EL (cell line): ENCODE measurements at places on chromosomes 6 and 20.

GRCh38 chr6:26183581-26184366 is 96.5 kb downstream of the HFE start:
- peak; percentile 93 for DNase-seq

- no peak for DNase-seq
These were observed 327.3 kb downstream of the RIMS1 start for GRCh38 chr6:72213654-72214053.

DNA sequence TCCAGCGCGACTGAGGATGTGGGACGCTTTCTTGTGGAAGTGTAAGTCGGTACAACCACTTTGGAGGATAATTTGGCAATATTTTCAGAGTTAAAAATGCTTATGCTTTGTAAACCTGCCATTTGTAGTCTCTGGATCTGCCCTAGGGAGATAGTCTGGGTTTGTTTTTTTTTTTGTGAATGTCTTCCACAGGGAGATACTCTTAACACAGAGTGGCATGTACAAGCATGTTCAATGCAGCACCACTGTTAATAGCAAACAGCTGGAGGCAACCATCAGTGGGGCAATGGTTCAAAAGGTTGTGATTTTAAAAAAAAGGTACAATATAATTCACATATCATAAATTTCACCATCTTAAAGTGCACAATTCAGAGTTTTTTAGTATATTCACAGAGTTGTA is 22.4 kb downstream of the SLC9A8 start:
- no peak for DNase-seq

DNA sequence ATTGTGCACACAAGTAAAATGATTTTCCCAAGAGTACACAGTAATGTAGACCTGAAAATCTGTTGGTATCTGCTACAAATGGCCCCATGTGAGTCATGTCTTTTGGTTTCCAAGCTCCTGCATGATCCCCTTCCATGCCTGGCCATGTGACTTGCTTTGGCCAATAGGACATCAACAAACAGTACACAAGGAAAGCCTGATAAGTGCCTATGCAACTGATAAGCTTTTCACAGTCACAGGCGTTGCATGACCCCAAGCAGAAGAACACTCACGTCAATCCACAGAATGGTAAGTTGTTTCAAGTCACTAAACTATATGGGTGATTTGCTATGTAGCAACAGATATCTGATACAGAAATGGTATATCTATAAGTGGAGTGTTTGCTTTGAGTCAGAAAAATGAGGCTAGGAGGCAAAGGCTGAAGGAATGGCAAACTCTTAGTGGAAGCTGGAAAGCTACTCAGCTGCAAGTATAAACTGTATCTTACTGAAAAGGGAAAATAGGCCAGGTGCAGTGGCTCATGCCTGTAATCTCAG is 160.1 kb upstream of the BEND3 start:
- peak; percentile 16 for DNase-seq

DNA sequence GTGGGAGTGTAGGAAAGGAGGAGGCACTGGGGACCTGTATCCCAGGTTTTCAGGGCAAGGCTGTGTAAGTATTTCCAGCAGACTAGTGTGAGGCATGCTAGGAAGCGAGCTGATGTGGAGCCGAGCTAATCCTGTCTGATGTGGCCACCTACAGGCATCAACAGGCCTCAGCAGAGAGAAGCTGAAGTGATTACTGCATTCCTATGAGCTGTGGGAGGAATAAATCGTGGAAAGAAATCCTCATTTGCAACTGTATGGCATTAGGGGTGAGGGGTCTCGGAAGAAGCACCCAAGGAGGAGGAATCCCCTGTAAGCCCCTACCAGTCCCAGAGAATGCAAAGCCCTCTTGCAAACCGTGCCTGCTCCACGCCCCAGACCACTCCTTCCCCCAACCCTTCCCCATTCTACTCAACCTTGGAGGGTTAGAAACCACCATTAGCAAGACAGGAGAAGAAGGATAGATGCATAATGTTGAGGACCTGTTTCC is 41.6 kb downstream of the C6orf15 start:
- DNase-seq = peak; percentile 72

GRCh38 chr20:51486197-51487005 is 56.1 kb downstream of the NFATC2 start:
- no peak for DNase-seq

DNA sequence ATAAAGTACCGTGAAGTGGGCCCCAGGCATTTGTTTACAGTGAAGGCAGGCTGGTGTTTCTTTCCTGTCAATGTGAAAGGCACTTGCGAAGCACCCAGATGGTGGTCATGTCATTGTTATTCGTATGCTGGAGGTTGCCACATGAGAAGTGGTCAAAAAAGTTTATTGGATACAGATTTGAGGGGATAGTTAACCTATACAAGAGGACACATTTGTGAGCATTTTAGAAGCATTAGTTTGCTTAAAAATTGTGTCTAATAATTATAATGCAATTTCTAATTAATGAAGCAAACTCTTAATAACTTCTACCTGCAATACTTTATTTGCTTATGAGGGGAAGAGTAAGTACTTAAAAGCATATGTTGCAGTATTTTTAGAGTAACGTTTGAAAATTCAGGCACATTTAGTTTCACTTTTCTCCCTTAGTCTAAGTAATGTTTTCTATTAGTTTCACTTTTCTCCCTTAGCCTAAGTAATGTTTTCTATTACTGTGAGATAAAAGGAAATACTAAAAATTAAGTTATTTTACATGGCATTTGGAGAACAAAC is 120.7 kb upstream of the CLDN20 start:
- peak; percentile 47 for DNase-seq

DNA sequence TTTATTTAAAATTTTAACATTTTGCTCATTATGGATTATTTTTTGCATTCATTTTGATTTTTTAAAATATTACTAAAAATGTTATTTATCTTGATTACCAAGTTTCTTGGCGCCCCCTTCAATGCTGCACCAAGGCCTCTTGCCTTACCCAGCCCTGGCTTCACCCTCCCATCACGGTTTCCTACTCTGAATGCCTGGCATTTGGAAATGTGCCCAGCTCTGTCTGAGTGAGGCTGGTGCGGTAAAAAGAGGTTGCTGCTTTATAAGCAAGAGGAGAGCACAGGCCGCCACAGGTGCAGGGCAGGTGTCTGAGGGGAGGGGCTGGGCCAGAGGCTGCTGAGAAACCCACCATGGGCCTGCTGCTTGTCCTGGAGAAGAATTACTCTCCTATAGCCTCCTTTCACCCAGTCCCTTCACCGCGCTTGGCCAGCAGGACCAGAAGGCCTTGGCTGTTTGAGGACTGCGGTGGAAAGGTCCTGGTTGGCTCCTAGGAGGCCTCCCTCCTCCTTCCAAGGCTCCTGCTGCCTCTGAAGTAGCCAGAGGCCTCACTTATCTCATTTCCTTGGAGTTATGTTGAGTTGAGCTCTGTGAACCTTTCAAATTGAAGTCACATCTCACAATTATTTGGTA is 62.6 kb downstream of the BANF2 start:
- no peak for DNase-seq

GRCh38 chr20:25535762-25536161 is 49.6 kb downstream of the NINL start:
- no peak for DNase-seq

GRCh38 chr6:11769811-11770545 is 8.6 kb downstream of the ADTRP start:
- no peak for DNase-seq

DNA sequence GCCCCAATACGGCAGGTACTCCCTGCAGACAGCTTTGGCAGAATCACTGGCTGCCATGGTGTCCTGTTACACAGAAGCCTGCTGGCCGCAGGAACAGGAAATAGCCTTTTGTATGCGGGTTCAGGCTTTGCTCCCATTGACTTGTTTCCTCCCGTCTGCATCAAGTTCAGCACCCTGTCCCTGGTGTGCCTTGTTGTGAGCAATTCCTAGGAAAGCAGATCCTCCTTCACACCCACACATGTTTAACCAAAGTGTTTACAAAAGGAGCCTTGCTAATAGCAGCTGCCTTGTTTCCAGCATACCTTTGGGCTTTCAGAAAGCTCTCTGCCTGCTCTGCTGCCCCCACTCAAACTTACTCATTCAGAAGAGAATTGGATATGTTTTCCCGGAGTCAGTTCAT is 127.2 kb upstream of the SUPT3H start:
- DNase-seq = peak; percentile 78

- DNase-seq = no peak
These were observed 80.2 kb downstream of the PLG start for GRCh38 chr6:160782228-160782627.

GRCh38 chr6:166852451-166852975 is 103.8 kb downstream of the RNASET2 start:
- no peak for DNase-seq

DNA sequence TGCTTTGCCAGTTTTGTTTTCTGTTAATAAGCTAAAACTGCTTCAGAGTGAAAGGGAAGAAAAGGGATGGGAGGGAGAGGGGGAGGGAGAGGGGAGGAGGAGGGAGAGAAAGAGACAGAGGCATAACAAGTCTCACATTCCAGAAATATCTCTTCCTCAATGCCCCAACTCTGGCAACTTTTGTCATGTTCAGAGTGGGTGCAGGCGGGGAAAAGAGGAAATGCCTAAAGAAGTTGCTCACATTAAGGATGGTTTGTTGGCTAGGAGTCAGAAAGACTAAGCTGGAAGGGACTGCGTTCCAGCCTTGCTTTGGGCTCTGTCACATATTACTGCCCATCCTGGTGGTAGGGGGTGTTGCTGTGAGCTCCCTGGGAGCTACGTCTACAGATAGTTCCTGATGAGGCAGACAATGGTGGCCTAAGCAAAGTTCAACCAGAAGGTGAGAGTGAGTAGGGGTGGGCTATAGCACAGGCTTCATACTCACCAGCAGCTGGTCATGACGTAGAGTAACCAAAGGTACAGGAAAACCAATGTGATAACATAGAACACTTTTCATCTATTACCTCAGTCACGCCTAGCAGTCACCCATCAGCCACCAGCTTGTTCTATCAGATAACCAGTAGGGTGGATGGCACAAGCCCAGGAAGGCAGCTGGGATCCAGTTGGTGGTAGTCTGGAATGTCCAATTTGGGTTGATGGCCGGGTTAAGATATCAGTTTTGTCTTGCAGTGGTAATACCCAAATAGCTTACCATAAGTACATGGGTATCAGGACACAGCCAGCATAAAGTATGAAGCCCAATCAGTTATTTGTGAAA is 2.1 kb downstream of the TSPYL4 start:
- DNase-seq = peak; percentile 94

- no peak for DNase-seq
These were observed 295.8 kb downstream of the EPHA7 start for GRCh38 chr6:93123585-93123984.

DNA sequence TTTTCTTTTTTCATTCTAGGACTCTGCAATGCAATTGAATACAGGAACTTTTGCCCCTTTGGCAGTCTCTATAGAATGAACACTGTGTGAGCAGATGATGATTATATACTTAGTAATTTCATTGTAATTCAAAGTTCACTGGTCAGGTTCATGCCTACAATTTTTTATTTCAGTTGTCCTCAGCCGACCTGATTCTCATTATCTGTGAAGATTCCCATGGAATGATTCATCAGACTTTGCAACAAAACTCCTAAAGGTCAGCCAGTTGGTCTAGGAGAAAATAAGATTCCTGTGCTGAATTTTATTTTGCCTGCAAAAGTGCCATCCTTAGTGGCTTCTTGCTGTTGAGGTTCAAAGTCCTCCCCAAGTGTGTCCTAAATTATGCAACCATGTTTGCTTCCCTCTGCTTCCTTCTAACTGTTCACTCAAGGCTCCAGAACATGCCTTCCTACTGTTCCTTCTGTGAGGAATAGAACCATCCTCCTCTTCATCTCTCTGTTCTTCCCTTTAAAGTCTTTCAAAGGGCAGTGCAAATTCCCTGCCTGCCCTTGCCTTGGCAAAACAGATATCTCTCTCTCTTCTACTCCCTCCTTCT is 194.2 kb upstream of the CNR1 start:
- peak; percentile 91 for DNase-seq

GRCh38 chr6:156563714-156564113 is 213.5 kb upstream of the ARID1B start:
- DNase-seq = no peak

DNA sequence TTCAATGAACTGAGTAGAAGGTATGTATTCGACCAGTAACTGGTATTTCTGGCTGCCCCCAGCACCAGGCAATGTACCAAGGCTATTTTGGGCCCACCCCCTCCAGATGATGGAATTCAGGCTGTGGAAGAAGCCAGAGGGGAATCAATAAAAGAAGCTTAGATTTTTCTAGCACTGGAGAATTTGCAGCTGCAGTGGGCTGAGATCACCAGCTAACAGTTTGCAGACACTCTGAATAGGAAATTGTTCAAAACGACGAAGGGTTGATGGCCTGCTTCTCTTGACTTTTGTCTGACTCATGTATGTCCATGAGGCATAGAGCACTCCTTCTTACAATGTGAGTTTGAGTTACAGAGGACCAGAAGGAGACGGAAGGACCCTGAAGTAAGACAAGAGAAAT is 32.4 kb upstream of the FBXO9 start:
- DNase-seq = peak; percentile 21

GRCh38 chr6:5113096-5113495 is 28.0 kb downstream of the PPP1R3G start:
- no peak for DNase-seq

DNA sequence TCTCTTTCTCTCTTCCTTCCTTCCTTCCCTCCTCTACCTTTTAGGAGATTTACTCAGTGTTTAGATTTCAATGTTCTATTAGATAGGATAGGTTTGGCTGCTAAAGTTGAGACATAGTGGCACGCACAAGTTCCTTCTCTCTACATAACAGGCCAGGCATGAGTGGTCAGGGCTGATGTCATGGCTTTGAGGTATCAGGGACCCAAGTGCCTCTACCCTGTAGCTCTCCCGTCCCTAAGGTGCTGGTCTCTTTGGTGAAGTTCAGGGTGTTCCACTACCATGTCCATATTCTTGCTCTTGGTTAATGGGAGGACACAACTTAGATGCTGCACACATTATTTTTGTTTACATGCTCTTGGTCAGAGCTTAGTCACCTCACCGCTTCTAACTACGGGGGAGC is 245.3 kb downstream of the QKI start:
- no peak for DNase-seq

DNA sequence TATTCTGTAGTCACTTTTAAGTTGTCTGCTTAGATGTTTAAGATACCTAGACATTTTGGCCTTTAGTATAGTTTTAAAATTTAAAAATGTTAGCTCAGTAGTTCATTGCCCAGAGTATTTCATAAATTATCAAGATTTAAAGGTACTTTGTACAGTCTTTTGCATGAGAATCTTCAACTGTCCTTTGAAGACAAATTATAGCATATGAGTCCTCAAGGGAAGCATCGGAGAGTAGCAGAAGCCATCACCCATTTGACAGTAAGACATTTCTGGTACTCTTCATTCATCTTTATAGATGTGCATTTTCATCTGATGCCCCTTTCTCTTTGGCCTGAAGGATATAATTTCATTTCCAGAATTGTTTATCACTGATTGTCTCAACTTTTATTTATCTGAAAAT is 89.5 kb downstream of the NCOA3 start:
- no peak for DNase-seq

- DNase-seq = no peak
These were observed 70.1 kb downstream of the CDC5L start for GRCh38 chr6:44457596-44457995.

GRCh38 chr6:71452697-71453370 is 164.2 kb downstream of the OGFRL1 start:
- DNase-seq = no peak

GRCh38 chr6:47832386-47833100 is 50.7 kb downstream of the OPN5 start:
- DNase-seq = no peak
